ENCODE measurements at places on chromosomes 13 and 19. TPM values are rescaled to one million over a fixed set of nuclear protein-coding genes. Genes with fewer than 3 reads are reported as not detected.

Gene IQCN
- not detected for total RNA-seq

Gene ZSCAN1
- total RNA-seq, result 5.0 TPM

Gene SCEL
- not detected for total RNA-seq

Gene ZNF69
- total RNA-seq, result 8.3 TPM

Gene SBK2
- not detected for total RNA-seq

Gene DLEU7
- total RNA-seq, result not detected

Gene A1BG
- 1.1 TPM for total RNA-seq

Gene ZNF549
- 1.5 TPM for total RNA-seq

Gene C19orf81
- total RNA-seq, result 13.5 TPM

Gene N4BP2L1
- total RNA-seq, result 4.9 TPM

Gene TMEM238
- 6.7 TPM for total RNA-seq

Gene ZNF729
- total RNA-seq, result not detected

Gene GRIN2D
- total RNA-seq, result 0.34 TPM

Gene TMEM272
- total RNA-seq, result not detected

Gene USP12
- 5.8 TPM for total RNA-seq

Gene NKG7
- total RNA-seq, result not detected

Gene PPFIA3
- 39.1 TPM for total RNA-seq

Gene LGALS4
- not detected for total RNA-seq

Gene RXFP2
- not detected for total RNA-seq

Gene IGFL3
- not detected for total RNA-seq

Gene C19orf18
- total RNA-seq, result not detected

All from Caki2 (cell line).